B cell (primary cell): ENCODE measurements at places on chromosomes 5 and 9.

DNA sequence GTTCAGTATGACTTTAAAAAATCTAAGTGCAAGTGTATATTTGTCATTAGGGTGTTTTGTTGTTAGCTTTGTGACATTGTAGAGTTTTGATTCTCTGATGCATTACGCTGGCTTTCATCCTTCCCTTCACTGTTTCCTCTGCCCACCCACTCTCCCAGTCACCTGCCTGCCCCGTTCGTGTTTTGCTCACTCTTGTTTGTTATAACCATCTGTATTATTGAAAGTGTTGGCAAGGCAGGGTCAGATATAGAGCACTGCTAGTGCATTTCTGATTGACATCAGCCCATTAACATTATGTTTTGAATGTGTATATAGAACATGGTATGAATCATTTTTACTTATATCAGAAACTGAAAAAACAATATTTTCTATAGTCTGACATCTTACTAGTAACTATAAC is 27.3 kb downstream of the SCGB3A1 start:
- no peak for DNase-seq
- no peaks in the 10 kb centered on the region for H3K4me1 ChIP-seq
- no peak overlapping the region for H3K27ac ChIP-seq
- no peaks in the 10 kb centered on the region for H3K27me3 ChIP-seq
- peaks cover 39% of the 10 kb centered on the region for H3K36me3 ChIP-seq

- H3K27ac ChIP-seq, result no peak overlapping the region
- H3K4me3 ChIP-seq, result no peak overlapping the region
- H3K27me3 ChIP-seq, result peaks cover 11% of the 10 kb centered on the region
- no peak for DNase-seq
Observed at GRCh38 chr9:131838530-131839280, 98.8 kb upstream of the RAPGEF1 start.

GRCh38 chr9:123928533-123929176 is 1.3 kb downstream of the DENND1A start:
- peaks cover 27% of the 10 kb centered on the region for H3K4me1 ChIP-seq
- no peaks in the 10 kb centered on the region for H3K36me3 ChIP-seq
- H3K4me3 ChIP-seq, result peak overlapping the region; percentile 68
- H3K27ac ChIP-seq, result peak overlapping the region; percentile 21

GRCh38 chr9:93236541-93237206 is 52.7 kb downstream of the WNK2 start:
- H3K4me1 ChIP-seq, result no peaks in the 10 kb centered on the region
- no peaks in the 10 kb centered on the region for H3K36me3 ChIP-seq
- DNase-seq, result no peak
- peaks cover 4% of the 10 kb centered on the region for H3K27me3 ChIP-seq
- no peak overlapping the region for H3K27ac ChIP-seq
